ENCODE measurements at places on chromosomes 6 and 20.
A peak's percentile ranks its signal among the peaks of the same experiment; 100 is the strongest.

DNA sequence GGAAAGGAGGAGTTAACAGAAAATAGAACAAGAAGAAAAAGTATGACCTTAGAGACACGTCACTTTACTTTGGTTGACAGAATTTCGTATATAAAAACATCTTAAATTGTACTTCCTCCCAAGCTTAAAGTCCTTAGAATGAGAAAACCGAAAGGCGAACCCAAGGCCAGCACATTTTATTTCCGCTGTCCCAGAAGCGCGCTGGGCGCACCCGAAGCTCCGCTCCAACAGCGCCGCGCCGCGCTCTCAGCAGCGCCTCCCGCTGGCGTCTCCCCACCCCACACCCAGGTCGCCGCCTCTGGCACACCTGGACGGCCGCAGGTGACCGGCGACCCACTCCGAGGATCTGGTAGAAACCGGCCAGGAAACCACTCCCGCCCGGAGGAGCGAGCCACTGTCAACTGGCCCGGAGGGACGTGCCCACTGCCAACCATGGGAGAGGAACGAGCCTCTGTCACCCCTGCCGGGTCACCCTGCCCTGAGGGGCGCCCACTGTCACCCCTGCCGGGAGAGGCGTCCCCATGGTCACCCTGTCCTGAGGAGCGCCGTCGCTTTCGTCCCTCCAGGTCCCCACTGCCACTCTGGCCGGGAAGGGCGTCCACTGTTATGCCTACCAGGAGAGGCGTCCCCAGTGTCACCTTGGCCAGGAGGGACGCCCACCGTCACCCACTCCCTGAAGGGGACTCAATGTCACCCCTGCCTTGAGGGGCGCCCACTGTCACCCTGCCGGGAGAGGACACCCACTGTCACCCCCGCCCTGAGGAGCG, 824 bp downstream of the MPC1 start:
- peak; percentile 61 for DNase-seq

GRCh38 chr6:63537201-63537958, 34.9 kb upstream of the LOC128125822 start:
- DNase-seq, result peak; percentile 8

DNA sequence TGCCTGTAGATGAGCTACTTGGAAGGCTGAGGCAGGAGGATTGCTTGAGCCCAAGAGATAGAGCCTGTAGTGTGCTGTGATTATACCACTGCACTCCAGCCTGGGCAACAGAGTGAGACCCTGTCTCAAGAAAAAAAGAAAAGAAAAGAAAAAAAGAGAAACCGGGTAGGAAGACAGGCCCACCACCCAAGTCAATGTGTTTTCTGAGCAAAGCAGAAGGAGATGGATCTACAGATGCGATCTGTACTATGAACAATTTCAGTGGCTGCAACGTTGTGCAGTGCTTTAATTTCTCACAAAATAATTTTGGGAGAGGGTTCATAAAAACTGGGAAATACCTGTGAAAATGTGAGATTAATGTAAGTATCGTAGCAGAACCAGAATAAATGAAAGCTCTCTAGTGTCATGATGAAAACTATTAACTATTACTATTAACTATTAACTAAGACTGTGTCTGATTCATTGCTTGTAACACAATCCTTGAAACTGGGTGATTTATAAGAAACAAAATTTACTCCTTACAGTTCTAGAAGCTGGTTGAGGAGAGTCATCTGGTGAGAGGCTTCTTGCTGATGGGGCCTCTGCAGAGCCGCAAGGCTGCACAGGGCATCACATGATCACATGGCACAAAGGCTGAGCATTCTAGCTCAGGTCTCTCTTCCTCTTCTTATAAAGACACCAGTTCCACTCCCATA, 233.1 kb upstream of the ZNF217 start:
- DNase-seq, result no peak

- DNase-seq, result no peak
Observed at GRCh38 chr20:54344832-54345231, 130.6 kb upstream of the DOK5 start.

DNA sequence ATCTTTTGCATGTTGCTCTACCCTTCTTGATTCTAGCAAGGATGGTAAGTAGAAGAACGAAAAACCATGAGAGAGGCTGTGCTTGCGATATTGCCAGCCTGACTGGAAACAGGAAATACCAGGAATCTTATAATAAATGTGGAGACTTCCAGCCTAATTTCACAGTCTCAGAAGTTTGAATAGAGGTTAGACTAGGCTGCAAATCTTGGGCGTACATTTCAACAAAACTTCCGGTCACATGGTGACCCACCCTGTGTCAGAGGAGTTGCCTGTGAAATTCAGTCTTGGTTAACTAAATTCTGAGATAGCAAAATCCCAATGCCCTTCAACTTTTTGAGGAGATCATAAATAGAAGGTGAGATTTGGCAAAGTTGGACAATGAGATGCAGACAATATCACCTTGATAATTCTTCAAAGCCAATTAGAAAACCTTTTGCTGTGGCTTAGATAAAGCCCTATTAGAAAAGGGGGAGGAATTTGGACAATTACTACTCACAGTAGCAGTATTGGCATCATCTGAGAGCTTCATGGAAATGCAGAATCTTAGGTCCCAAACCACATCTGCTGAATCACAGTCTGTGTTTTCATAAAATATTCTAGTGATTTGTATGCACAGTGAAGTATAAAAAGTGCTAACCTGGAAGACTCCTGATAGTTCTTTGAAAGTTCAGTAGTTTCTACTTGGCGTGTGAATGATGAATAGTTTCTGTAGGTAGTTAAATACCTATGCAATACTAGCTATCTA, 262.0 kb upstream of the JAG1 start:
- peak; percentile 51 for DNase-seq

DNA sequence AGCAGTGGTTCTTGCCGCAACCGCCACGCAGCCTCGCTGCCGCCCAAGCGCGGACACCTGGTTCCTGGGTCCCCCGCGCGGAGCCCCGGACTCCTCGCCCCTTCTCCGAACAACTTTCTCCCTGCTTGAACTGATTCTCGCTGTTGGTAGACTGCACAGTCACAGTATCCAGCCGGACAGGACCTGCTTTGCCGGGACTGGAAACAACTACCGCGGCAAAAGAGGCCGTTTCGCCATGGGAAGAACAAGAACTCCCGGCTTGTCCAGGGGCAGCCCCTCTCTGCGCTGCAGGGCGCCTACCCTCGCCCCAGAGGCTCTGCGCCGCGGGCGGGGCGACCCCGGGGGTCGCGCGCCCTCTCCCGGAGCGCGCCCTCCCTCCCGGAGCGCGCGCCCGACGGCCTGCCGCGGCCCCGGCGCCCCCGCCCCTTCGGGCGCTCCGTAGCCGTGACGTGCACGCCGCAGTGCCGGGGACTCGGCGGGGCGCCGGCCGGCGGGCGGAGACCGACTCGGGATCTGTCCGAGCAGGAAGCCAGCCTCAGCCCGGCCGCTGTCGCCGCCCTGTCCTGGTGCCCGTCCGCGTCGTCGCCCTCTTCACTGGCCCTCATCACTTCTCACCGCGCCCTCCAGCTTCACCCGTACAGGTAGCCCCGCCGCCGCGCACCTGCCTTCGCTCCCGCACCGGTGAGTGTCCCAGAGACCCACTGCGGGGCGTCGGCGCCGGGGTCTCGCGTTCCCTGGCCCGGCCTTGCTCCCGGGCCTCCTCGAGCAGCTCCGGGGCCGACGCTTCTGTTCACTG, at the start of gene MYO6:
MYO6 (plus strand) TSS at position 497 of the 796 bp plus-strand sequence. CDS start 68,309 bp downstream, outside the sequence.
- peak; percentile 57 for DNase-seq

- no peak for DNase-seq
Observed at GRCh38 chr6:168619560-168620314, 178.8 kb downstream of the SMOC2 start.

GRCh38 chr6:45668705-45669104, 291.0 kb upstream of the SUPT3H start:
- no peak for DNase-seq

GRCh38 chr20:62387219-62387913, 463 bp downstream of the RPS21 start:
- no peak for DNase-seq

GRCh38 chr6:44011350-44011920, 115.8 kb downstream of the MRPL14 start:
- no peak for DNase-seq

DNA sequence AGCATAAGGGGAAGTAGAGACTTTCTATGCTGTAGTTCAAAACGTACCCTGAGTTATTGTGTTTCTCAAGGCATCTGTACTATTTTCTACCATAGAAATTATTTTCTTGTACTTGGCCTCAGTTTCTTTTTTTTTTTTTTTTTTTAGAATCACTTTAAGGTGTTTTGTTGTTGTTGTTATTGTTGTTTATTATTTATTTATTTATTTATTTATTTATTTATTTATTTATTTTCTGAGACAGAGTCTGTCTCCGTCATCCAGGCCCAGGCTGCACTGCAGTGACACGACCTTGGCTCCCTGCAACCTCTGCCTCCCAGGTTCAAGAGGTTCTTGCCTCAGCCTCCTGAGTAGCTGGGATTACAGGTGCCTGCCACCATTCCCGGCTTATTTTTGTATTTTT, 179.1 kb downstream of the GRIK2 start:
- no peak for DNase-seq

GRCh38 chr6:16258709-16259075, 20.3 kb downstream of the GMPR start:
- DNase-seq, result no peak

DNA sequence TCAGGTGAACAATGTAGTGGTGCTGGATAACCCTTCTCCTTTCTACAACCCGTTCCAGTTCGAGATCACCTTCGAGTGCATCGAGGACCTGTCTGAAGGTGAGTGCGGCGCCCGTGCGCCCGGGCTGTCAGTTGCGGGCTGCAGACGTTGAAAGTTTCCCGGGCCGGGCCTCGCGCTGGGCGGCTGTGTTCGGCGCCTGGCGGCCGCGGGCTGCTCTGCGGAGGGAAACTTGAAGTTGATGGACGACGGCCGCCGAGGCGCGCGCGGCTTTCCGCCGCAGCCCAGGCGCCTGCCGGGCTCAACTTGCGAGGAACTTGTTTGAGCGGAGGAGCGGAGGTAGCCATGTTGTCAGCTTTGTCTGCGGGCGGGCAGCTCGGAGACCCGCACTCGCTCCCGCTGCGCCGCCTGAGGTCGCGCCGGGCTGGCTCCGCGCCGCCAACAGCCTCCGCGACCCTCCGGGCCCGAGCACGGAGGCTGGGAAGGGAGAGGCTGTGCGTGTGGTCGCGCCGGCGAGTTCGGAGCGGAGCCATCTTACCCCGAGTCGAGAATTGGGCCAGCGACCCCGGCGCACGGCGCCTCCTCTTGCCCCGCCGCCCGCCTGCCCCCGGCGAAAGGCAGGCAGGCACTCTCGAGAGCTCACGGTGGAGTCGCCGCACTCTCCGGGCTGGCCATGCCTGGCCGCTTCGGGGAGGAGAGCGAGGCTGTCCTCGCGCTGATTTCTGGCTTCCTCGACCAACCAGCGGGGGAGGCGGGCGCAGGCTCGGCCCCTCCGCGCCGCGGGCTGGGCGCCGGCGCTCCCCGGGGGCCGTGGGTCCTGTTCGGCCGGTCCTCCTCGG, 691 bp downstream of the ASF1A start:
- peak; percentile 63 for DNase-seq

GRCh38 chr6:149717255-149717587, 680 bp downstream of the LATS1 start:
- no peak for DNase-seq

DNA sequence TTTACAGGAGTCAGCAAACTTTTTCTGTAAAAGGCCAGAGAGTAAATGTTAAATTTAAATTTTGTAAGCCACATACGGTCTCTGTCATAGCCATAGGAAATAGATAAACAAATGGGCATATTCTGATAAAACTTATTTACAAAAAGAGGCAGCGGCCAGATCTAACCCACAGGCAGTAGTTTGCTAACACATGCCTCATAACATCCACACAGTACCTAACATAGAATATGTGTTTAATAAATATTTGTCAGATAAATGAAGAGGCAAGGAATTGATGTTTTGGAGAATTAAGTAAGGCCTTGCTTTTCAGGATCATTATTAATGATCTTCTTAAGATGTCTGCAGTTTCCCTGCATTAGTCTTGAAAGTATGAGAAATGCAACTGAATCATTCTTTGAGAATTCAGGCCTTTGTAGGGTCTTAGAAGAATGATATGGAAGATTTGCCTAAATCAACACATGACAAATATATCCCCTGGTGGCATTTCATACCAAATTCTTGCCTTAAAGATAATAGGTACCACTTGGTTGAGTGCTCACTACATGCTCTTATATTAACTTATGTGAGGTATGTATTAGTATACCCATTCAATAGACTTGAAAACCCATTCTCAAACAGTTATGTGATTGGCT, 39.3 kb upstream of the TRAM2 start:
- peak; percentile 62 for DNase-seq

DNA sequence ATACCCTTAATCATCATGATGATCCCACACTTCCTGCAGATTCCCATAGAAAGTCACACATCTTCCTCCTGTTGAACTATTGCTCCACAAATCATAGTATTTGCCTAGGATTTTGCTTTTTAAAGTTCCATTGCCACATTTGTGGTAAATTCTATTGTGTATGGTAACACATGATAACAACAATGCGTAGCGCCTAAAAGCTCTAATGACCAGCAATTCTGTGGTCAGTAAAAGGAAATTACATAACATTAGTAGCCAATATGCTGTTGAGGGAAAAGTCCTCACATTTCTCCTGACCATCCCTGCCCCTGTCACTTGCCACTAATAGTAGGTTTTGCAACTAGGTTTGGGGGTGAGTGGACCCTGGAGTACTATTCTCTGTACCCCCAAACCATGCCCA, 31.8 kb upstream of the PDE7B start:
- DNase-seq, result peak; percentile 18

GRCh38 chr20:53463101-53463972, 130.3 kb downstream of the ZNF217 start:
- no peak for DNase-seq

DNA sequence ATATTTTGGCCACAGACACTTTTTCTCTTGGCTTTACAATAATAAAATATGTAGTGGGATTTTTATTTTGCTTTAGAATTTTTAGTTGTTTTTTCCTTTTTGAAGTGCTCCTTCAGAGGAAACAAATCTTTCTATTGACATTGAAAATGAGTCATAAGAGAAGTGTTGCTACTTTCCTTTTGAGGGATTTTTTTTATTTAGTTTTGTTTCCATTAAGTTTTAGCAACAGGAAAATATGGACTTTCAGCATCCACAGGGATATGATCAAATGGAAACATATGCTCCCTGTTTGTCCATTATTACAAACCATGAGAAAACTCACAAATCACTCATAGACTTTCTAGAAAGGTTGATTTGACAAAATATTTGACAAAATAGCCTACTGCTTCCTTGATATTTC, 65.3 kb upstream of the BMP2 start:
- DNase-seq, result no peak

DNA sequence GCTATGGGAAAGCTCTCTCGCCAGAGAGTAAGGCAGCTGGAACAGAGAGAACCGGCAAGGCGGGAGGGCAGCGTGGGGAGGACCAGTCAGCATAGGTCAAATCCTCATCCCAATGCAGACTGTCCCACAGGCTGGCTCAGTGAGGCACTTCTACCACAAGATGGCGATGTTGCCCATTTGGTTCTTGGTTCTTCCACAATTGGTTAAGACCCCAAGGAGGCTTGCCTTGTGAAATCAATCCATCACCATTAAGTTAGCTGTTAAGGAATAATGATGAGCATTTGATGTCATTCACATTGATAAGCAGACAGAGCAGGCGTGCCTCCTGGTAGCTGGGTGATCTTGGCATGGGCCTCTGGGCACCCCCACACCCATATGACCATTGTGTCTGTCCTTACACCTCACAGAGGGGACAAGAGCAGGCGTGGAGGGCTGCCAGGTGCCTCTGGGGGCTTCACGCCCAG, 2.4 kb downstream of the CSTL1 start:
- DNase-seq, result peak; percentile 89

- DNase-seq, result peak; percentile 40
Observed at GRCh38 chr6:43052842-43053544, 658 bp downstream of the CUL7 start.

- peak; percentile 96 for DNase-seq
Observed at GRCh38 chr6:112037783-112038216, 16.1 kb upstream of the CCN6 start.
